ENCODE measurements at places on chromosomes 6 and 20.

DNA sequence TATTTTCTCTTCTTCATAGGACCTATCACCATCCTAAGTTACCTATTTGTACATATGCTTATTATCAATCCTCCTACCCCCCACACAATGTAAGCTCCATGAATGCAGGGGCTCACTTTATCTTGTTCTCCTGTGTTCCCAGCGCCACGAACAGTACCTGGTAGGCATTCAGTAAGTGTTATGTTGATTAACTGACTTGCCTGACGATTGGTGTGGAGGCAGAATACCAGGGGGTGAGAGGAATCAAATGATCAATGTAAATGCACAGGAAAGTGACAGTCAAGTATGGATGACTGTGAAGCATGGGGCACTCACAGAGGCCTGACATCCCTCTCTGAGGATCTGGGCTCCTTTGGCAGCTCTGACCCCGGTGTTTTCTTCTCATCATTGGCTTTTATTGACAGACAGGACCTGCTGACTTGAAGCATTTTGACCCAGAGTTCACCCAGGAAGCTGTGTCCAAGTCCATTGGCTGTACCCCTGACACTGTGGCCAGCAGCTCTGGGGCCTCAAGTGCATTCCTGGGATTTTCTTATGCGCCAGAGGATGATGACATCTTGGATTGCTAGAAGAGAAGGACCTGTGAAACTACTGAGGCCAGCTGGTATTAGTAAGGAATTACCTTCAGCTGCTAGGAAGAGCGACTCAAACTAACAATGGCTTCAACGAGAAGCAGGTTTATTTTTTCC, 6.1 kb upstream of the IFT52 start:
- no peak for DNase-seq

GRCh38 chr20:50546729-50547314, 36.6 kb downstream of the PTPN1 start:
- no peak for DNase-seq

GRCh38 chr6:52644253-52644652, 26.7 kb upstream of the TMEM14A start:
- DNase-seq = no peak

DNA sequence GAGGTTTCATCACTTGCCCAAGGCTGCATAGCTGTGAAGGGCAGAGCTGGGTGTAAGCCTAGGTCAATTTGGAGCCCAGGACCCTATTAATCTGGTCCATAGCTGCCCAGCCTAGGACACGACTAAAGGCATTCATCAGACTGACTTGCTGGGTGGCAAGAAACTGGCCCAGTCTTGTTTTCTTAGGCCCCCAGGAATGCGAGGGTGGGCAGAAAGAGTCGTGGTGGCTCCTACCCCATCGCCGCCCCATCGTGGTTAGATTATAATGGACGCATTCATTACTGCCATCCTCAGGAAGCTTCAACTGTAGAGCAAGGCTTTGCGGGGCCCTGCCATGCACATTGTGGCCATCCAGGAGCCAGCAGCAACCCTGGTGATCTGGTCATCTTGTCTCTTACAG, 16.1 kb downstream of the DYNLRB1 start:
- DNase-seq = no peak

- no peak for DNase-seq
Observed at GRCh38 chr20:4905613-4906012, 95.7 kb downstream of the SLC23A2 start.

DNA sequence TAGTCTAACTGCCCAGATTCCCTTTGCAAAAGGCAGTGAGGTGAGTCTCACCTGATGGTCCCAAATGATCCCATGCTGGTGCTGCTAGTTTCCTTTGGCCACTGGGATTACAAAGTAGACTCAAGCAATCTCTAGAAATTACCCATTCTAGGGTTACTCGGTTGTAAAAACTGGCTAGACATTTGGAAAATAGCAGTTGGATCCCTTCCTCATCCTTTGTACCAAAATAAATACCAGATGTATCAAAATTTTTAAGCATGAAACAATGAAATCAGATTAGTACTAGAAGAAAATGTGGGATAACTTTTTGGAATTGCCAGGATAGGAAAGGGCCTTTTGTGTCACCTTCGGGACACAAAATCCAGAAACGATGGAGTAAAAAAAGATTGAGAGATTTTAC, 112.9 kb upstream of the TOP1 start:
- no peak for DNase-seq

DNA sequence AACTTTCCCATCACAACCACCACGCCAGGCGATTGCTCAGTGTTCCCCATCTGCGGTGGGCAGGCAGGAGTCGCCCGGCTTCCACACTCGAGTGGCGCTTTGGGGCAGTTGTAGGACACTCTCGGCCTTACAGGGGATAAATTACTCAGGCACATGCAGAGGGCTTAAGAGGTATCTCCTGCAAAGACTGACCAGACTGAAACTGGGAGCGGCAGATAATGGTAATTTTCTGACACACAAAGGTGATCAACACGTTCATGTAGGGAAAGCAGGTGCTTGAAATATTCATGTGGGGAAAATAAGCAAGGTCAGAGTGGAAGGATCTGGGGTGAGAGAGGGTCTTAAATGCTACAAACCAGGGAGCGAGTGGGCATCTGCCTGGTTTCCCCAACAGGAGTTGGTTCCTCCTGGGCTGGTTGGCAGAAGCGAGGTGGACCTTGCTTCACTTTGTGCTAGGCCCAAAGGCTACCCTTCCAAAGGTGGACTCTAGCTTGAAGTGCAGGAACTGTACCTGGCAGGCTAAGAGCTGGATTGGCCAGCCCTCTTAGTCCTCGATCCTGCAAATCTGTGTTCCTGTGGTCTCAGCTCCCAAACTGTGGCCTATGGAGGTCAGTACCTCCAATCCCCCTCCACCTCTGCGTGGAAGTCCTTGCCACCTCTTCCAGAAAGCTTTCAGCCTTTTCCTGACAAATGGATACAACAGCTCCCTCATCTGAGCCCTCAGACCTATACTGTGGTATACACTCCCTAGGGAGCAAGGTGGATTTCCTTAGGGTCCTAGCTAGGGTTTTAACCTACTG, 16.7 kb downstream of the PLAGL2 start:
- no peak for DNase-seq

GRCh38 chr20:40635971-40636370, 53.1 kb downstream of the MAFB start:
- DNase-seq = no peak

GRCh38 chr20:5309971-5310370, 6.8 kb downstream of the PROKR2 start:
- DNase-seq = no peak

DNA sequence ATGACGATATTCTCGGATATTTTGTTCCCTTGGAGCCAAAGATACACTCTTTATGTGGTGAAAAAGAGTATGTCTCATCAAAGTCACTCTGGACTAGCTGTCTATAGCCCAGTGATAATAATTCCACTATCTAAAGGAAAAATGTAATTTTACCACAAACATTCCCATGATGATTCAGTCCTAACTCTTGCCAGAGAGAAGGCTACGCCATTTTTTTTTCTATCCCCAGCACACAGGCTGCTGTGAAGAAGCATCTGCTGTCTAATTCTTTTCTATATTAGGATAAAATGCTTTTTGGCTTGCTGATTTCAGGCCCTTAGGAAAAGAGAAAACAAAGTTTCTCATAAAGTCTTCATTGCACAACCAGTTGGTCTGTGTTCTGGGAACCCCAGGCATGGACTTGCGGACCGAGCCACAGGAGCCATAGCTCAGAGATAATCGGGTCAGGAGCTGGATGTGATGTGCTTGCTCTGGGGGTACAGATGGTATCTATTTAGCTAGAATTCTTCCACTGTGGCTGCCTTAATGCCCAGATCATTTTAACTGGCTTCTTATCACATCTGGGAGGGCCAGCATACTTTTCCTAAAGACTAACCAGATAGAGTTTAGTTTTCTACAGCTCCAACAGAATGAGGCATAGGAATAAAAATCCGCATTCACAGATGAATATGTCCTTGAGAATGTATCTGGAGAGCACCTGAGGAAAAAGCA, 683.7 kb upstream of the ID4 start:
- no peak for DNase-seq

DNA sequence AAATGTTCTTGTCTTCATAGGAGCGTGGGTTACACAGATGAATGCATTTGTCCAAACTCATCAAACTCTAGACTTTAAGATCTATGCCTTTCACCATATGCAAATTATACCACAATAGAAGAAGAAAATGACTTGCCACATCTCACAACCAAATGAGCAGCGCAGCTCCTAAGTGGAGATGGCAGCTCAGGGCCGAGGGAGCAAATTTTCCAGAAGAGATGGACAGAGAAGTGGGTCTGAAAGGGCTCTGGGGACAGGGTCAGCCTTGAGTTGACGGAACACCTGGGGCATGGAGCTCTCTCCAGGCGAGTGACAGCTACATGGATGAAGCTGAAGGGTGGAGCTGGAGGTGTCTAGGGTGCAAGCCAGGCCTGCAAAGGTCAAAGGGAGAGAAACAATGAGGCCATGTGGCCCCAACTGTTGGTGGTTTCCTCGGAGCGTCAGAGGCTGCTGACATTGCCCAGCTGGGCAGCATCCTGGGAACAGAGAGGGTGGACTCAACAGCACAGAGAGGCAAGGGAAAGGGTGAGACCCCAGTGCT, 228.3 kb downstream of the NRN1 start:
- DNase-seq = no peak

- no peak for DNase-seq
Observed at GRCh38 chr6:128241216-128241615, 279.2 kb downstream of the PTPRK start.

GRCh38 chr6:142686507-142686887, 258.5 kb downstream of the HIVEP2 start:
- DNase-seq = no peak

DNA sequence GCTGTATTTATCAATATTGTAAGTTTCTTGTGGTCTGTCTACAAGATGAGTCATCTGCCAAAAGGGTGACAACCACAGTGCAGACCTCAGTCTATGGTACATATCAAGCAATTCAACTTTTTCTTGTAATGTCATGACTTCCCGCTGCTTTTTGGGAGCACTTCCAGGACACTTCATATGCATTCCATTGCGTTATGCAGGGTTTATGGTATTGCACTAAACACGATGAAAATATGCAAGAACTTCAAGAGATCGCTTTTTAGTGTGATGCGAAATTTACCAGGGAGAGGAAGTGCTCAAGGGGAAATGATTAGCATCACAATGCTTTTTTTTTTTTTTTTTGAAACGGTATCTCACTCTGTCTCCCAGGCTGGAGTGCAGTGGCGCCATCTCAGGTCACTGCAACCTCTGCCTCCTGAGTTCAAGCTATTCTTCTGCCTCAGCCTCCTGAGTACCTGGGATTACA, 166.5 kb downstream of the TFAP2A start:
- no peak for DNase-seq

DNA sequence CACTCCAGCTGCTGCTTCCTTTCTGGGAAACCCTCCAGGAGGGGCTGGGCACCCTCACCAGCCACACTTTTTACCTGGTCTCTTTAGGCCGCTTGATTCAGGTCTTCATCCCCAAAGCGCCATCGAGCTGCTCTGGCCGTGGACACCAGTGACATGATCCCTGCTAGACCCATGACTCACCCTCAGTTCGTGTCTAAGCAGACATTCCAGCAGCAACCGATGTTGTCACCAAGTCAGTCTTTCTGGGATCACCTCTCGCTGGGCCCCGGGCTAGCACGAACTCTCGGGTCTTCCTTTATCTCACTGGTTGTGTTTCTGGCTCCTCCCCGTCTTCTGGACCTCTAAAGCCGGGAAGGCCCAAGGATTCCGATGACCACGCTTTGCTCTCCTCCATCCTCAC, 43.0 kb upstream of the GPR31 start:
- DNase-seq = no peak

DNA sequence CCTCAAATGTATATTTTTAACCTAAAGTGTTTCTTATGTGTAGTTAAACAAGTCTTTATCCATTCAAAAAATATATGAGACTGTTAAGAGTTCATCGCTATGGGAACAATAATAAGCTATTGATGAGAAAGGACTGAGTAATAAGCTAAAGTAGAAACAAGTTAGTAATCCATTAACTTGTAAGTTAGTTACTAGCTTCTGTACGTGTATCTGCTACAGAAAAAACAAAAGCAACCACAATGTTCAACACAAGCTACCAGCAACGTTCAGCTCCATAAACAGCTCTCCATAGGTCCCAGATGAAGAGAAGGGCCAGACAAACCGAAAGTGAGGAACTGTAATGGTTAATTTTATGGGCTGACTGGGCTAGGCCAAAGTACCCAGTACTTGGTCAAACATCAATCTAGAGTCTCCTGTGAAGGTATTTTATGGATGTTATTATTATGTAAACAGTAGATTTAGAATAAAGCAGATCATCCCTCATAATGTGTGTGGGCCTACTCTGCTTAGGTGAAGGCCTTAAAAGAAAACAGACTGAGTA, 33.8 kb upstream of the FAM135A start:
- no peak for DNase-seq

DNA sequence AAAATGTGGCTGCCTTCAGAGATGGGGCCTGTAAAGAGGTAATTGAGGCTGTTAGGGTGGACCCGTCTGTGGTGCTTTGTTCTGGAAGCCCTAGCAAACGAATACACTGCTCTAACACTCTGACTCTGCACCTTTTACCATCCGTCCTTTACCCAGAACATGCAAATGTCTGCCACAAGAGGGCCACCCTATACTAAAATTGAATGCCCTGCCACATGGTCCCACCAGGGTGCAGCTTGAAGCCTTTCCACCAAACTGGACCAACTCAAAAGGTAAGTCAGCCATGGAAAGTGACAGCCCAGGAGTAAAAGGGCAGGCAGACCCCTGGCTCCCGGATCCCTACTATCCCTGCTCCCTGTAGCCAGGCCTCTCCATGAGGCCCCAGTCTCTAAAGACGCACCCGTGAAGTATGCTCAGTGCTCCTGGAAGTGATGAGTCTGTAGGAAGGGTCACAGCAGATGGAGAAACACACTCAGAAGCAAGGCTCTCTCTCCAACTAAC, 5.8 kb upstream of the BFSP1 start:
- peak; percentile 34 for DNase-seq

- DNase-seq = no peak
Observed at GRCh38 chr6:28977341-28978132, 27.6 kb downstream of the ZNF311 start.

- no peak for DNase-seq
Observed at GRCh38 chr6:95574811-95575210, 2.5 kb upstream of the MANEA start.

DNA sequence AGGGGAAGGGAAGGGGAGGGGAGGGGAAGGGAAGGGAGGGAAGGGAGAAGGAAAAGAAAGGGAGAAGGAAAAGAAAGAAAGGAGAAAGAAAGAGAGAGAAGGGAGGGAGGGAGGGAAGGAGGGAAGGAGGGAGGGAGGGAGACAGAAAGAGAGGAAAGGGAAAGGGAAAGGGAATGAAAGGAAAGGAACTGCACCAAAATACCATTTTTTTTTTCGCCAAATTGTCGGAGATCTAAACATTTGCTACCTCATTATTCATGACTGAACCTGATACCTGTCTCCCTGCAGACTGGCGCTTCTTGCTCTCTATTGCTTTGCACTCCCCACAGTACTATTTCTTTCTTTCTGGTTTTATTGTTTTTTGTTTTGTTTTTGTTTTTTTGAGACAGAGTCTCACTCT, 117.3 kb upstream of the LGSN start:
- no peak for DNase-seq

GRCh38 chr20:48538856-48539255, 288.9 kb downstream of the PREX1 start:
- DNase-seq = no peak

- no peak for DNase-seq
Observed at GRCh38 chr6:55282115-55282514, 45.2 kb upstream of the GFRAL start.
